ENCODE measurements at places on chromosomes 6 and 20.

DNA sequence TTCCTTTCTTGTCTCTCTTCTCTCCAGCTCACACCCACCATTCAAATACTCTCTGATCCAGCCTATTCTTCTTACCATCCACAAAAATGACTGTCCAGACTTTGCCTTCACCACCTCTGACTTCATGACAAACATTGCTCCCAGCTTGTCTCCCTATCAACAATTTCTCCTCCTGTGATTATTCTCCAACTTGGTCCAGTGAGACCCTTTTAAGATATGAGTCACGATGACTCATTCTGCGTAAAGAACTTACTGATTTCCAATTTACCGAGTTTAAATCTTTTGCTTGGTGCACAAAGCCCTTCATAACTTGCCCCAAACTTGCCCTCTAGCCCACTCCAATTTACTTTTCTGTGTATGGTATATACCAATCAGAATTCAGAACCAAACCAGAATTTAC, 833.2 kb downstream of the MAFB start:
- DNase-seq: no peak

- no peak for DNase-seq
Measured at GRCh38 chr20:52820641-52821292, 151.4 kb upstream of the TSHZ2 start.

DNA sequence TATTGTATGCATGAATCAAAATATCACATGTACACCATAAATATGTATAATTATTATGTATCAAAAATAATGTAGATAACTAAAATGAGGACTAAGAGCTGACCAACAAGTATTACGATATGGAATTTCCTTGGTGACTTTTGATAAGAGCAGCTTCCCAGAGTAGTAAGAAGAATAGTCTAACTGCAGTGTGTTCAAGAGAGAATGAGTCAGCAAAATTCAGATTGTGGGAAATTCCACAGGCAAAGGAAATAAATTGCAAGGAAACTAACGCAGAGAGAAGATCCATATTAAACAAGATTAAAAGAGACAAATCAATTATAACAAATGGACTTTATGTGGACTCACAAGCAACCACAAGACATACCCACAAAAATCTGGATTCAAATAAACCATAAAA, 26.4 kb downstream of the FRK start:
- no peak for DNase-seq

DNA sequence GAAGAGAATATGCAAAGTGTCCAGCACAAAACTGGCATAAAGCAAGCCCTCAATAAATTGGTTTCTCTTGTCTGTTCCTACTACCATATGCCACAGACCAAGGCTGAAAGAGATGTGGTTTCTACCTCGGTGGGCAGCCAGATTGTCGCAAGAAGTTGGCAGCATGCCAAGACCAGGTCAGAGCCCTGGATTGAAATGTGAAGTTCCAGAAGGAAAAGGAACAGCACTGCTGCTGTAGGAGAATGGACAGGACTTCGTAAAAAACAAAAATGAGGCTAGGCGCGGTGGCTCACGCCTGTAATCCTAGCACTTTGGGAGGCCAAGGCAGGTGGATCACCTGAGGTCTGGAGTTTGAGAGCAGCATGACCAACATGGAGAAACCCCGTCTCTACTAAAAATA, 22.1 kb downstream of the MRPL14 start:
- DNase-seq: no peak

DNA sequence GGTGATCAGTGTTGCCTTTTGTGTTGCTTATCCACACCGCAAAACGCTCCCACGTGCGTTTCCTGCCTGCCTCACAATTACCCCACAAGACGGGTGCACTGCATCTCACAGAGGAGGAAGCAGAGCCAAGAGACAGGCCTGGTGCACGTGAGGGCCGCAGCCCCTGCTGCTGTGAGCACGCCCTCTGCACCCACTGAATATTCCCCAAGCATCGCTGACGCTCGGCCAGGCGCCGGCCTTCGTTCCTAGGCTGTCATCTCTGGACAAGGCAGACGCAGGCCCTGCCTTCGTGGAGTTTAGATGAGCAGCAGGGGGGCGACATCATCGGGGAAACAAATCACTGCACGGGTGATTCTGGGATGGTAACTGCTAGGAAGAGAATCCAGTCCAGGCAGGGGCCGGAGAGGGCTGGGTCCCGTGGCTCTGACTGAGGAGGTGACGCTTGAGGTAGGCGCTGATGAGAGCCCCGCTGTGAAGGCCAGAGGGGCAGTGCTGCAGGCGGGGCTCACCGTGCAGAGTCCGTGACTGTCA, 162.4 kb upstream of the QKI start:
- DNase-seq: no peak

DNA sequence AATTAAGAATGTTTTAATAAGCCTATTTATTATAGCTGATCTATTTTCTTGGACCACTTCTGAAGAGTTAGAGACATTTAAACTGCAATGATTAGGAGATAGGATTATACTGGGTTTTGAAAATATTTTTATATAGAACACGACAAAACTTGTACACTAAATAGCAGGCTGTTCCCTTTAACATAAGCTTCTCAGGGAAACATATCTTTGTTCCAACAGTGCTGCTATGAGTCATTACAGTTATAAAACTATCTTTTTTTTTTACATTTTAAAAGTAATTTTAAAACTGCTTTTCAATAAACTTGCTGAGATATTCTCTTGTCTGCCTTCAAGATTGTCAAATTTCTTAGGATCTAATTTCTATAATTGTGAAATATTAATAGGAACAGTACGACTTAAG, 389.1 kb downstream of the ARHGAP18 start:
- DNase-seq: no peak

GRCh38 chr6:40054602-40055001, 120.3 kb upstream of the MOCS1 start:
- no peak for DNase-seq

GRCh38 chr6:2797564-2798031, 32.4 kb downstream of the WRNIP1 start:
- no peak for DNase-seq

All from CD8-positive, alpha-beta T cell (primary cell).